NCI-H2171 (cell line): ENCODE measurements at places on chromosomes 1 and 21.

- DNase-seq: no peak
Measured at GRCh38 chr1:180762796-180763195, 131.0 kb downstream of the XPR1 start.

GRCh38 chr1:219587801-219588561, 24.9 kb downstream of the ZC3H11B start:
- DNase-seq: no peak

DNA sequence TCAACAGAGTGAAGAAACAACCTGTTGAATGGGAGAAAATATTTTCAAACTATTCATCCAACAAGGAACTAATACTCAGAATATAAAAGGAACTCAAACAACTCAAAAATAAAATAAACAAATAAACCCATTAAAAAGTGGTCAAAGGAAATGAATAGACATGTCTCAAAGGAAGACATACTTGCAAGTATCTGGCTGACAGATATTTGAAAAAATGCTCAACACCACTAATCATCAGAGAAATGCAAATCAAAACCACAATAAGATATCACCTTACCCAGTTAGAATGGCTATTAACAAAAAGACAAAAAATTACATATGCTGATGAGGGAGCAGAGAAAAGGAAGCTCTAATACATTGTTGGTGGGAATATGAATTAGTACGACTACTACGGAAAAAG, 38.2 kb downstream of the TNFSF4 start:
- no peak for DNase-seq

GRCh38 chr1:169105434-169106094, 926 bp upstream of the ATP1B1 start:
- DNase-seq: no peak

DNA sequence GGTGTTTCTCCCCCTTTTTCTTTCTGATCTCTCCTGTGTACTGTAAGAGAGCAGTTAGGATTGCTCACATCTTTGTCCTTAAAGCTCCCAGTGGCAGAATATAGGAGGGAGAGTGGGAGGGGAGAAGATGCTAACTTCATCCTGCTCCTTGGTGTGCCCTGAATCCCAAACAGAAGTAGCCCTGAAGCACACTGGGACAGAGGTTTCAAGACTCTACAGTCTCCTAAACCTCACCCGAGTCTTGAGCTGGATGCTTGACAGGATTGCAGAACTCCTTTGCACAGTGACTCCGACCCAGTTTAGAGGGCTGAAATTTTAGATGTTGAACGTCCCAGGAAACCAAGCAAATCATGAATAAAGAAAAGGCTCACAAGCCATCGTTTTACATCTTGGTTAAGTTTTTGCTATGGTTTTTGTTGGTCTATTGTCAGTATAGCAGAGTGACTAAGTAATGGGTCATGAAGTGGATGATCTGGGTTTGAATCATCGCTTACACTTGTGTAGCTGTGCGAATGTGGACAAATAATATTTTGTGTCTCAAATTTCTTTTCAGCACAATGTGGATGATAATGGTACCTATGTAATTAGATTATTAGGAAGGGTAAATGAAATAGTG, 37.5 kb downstream of the XCL2 start:
- DNase-seq: no peak

DNA sequence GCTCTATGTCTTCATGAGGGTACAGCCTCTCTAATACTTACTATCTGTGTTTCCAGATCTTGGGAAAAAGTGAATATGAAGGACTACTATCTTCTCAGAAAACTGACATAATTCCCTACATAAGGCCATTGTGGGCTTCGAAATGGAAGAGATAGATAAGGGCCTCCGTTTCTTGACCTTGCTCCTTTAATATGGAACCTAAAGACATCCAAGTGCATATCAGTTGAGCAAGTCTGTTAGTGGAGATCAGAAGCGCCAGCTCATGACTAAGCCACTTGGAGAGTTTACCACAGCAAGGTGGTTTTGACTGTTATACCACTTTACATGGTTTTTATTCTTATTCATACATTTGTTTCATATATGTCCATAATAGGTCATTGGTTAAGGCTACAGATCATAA, 35.3 kb upstream of the FCER1A start:
- DNase-seq: no peak

- DNase-seq: peak; percentile 63
Measured at GRCh38 chr1:210292231-210292871, 36.4 kb upstream of the HHAT start.

DNA sequence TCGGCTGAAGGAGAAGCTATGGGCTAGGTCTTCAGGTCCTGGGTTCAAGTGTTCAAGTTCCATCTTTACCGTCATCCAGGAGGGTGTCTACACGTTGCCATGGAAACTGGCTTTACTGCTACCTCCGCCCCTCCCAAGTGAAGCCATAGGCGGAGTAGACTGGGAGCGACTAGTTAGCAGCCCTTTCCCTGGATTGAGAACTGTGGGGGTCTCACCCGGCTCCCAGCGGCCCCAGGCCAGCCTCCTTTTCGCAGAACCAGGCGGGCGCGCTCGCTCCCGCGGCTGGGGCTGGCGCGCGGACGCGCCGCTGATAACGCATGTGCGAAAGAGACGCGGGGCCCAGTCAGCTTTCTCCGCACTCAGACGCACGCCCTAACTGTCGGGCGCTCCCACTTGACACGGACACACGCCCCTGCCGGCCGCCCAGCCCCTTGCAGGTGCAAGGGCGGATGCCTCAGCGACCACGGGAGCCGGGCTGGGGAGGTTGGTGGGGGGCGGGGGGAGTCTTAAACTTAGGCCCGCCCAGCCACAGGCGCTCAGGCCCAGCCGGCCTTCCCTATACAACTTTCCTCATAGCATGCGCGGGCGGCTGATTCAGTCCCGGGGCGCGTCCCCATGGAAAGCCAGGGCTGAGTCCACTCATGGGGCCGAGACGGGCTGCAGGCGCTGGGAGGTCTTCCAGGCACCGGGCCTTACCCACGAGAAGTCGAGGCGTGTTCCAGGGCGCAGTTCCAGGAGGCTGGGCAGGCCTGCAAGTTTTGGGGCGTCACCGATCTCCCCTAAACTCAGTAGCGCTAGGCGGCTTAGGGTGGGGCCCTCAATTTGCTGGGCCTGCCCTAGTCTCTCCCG, 7.4 kb downstream of the EFNA4 start:
- DNase-seq: no peak
